Renal cortical epithelial cell (primary cell): ENCODE measurements at places on chromosomes 6 and 20. TPM values are rescaled to one million over a fixed set of nuclear protein-coding genes. Genes with fewer than 3 reads are reported as not detected.

Gene LY6G6F
- total RNA-seq = not detected in 2 replicates

Gene CPNE5
- total RNA-seq = 0.15 and 0.17 TPM in 2 replicates

Gene FAM209A
- not detected in 2 replicates for total RNA-seq

Gene OR2H2
- total RNA-seq = not detected in 2 replicates

Gene EIF2S2
- 148 and 161 TPM in 2 replicates for total RNA-seq

Gene CLPSL1
- total RNA-seq = not detected in 2 replicates

Gene PBOV1
- total RNA-seq = not detected in 2 replicates

Gene HNF4A
- total RNA-seq = 4.9 TPM in 1 of 2 replicates, not detected in the other

Gene RIMS4
- 0.05 TPM in 1 of 2 replicates, not detected in the other for total RNA-seq

Gene HLA-G
- total RNA-seq = 1.7 and 5.7 TPM in 2 replicates

Gene SLC22A16
- total RNA-seq = not detected in 2 replicates

Gene CFB
- total RNA-seq = 24.3 and 32.7 TPM in 2 replicates

Gene TUBB1
- not detected in 2 replicates for total RNA-seq

Gene ARFGEF3
- 8.7 and 13.8 TPM in 2 replicates for total RNA-seq

Gene VSX1
- total RNA-seq = not detected in 2 replicates

Gene ZBTB46
- 3.5 and 5.4 TPM in 2 replicates for total RNA-seq

Gene TMEM244
- total RNA-seq = not detected in 2 replicates

Gene WFDC5
- total RNA-seq = not detected in 2 replicates

Gene TNFRSF6B
- 10.8 and 191 TPM in 2 replicates for total RNA-seq

Gene NHLRC1
- total RNA-seq = 1.7 and 3.3 TPM in 2 replicates

Gene EYS
- total RNA-seq = 0.10 and 0.87 TPM in 2 replicates

Gene ATP9A
- 33.0 and 60.6 TPM in 2 replicates for total RNA-seq

Gene LCA5
- total RNA-seq = 8.3 and 24.0 TPM in 2 replicates

Gene FOXC1
- 9.9 and 17.9 TPM in 2 replicates for total RNA-seq

Gene BANF2
- not detected in 2 replicates for total RNA-seq

Gene MYLK4
- total RNA-seq = 0.52 and 1.0 TPM in 2 replicates

Gene KCNK5
- total RNA-seq = 2.3 and 2.9 TPM in 2 replicates

Gene LY86
- not detected in 2 replicates for total RNA-seq

Gene CTAGE9
- total RNA-seq = not detected in 2 replicates

Gene BFSP1
- 2.3 and 7.5 TPM in 2 replicates for total RNA-seq

Gene EDEM2
- 51.9 and 78.1 TPM in 2 replicates for total RNA-seq

Gene FKBP5
- 20.0 and 146 TPM in 2 replicates for total RNA-seq

Gene DEF6
- 0.99 and 2.6 TPM in 2 replicates for total RNA-seq

Gene MEI4
- 0.17 and 1.2 TPM in 2 replicates for total RNA-seq

Gene METTL24
- 0.10 TPM in 1 of 2 replicates, not detected in the other for total RNA-seq

Gene LHFPL5
- total RNA-seq = 0.10 TPM in 1 of 2 replicates, not detected in the other

Gene HTR1B
- 0.15 and 0.17 TPM in 2 replicates for total RNA-seq

Gene WFDC11
- not detected in 2 replicates for total RNA-seq

Gene OGFR
- 35.3 and 45.8 TPM in 2 replicates for total RNA-seq

Gene SYCP2
- 2.4 and 6.1 TPM in 2 replicates for total RNA-seq

Gene GATA5
- total RNA-seq = not detected in 2 replicates

Gene CHD6
- total RNA-seq = 12.7 and 45.5 TPM in 2 replicates

Gene MUC22
- 0.15 TPM in 1 of 2 replicates, not detected in the other for total RNA-seq

Gene GCNT2
- total RNA-seq = 27.8 and 59.4 TPM in 2 replicates
